ENCODE measurements at places on chromosomes 13 and 19.

GRCh38 chr19:3124630-3125029 lies 11.2 kb upstream of the GNA15 start:
- no peak for DNase-seq

DNA sequence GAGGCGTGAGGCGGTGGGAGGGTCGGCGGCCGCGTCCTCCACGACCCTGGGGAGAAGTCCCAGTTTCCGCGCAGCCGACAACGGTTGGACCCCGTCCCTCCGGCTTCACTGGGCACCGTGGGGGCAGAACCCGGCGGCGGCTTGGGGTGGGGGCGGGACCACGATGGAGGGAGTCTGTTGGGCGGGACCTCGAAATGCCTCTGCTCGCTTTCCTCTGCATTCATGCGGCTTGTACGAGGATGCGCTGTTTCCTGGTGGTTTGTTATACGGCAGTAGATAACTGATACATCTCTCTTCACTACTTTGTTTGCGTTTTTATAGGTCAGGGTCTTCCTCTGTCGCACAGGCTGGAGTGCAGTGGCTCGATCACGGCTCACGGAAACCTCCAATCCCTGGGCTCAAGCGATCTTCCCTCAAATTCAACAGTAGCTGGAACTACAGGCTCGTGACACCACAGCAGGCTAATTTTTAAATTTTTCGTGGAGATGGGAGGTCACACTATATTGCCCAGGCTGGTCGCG lies 24.6 kb upstream of the ZNF846 start:
- DNase-seq, result peak; percentile 58

- DNase-seq, result peak; percentile 96
These were observed 55.4 kb downstream of the SACS start for GRCh38 chr13:23377983-23378632.

- no peak for DNase-seq
These were observed 56.1 kb downstream of the MRPL57 start for GRCh38 chr13:21232599-21232998.

DNA sequence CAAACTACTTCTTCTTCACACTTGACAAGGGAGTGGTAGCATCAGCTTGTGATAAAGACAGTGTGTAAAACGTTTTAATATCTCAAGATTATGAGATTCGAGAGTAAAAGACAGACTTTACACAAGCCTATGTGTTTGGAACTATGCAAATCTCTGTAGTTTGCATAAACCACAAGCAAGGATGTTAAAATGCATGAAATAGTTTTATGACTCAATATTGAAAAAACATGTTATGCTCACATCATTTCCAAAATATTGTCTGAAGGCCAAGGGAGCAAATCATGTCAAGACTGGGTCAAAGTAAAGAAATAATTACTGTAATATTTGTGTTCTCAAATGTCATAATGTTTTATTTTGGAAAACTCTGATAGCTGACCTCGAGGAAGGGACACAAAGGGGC lies 316.8 kb upstream of the KLF12 start:
- no peak for DNase-seq

DNA sequence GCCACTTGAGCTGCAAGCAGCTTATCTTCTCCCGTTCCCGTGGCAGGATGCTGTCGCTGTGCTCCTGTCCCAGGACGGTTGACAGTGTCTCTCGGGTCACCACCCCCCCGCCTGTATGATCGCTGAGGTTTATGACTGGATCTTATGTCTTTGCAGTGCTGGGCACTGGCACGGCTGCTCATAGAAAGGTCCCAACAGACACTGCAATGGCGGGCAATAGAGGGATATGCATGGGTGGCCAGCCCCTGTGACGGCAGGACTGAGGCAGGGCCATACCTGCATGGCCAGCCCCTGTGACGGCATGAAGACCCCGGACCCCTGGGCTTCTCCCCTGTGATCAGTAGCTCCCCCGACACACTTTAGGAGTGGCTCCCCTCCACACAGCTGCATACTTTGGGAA lies 307.2 kb downstream of the TEX29 start:
- no peak for DNase-seq

GRCh38 chr19:17370026-17370587 lies 7.0 kb downstream of the PLVAP start:
- DNase-seq, result peak; percentile 55

- DNase-seq, result no peak
These were observed 4.2 kb upstream of the ZNF486 start for GRCh38 chr19:20162821-20163220.

Measured in iris pigment epithelial cell (primary cell).